ENCODE measurements at places on chromosomes 3 and 15. TPM values are rescaled to one million over a fixed set of nuclear protein-coding genes. Genes with fewer than 3 reads are reported as not detected.
A peak's percentile ranks its signal among the peaks of the same experiment; 100 is the strongest.

- H3K4me1 ChIP-seq = peaks cover 24% of the 10 kb centered on the region
- H3K36me3 ChIP-seq = no peaks in the 10 kb centered on the region
- peaks cover 19% of the 10 kb centered on the region for H3K27me3 ChIP-seq
- H3K4me3 ChIP-seq = no peak overlapping the region
- no peak for DNase-seq
These were observed 117.9 kb downstream of the MEGF11 start for GRCh38 chr15:66135664-66136063.

- no peak overlapping the region for H3K4me3 ChIP-seq
- no peaks in the 10 kb centered on the region for H3K36me3 ChIP-seq
- H3K27ac ChIP-seq = no peak overlapping the region
These were observed 240.8 kb upstream of the KCNMB2 start for GRCh38 chr3:178295292-178295912.

DNA sequence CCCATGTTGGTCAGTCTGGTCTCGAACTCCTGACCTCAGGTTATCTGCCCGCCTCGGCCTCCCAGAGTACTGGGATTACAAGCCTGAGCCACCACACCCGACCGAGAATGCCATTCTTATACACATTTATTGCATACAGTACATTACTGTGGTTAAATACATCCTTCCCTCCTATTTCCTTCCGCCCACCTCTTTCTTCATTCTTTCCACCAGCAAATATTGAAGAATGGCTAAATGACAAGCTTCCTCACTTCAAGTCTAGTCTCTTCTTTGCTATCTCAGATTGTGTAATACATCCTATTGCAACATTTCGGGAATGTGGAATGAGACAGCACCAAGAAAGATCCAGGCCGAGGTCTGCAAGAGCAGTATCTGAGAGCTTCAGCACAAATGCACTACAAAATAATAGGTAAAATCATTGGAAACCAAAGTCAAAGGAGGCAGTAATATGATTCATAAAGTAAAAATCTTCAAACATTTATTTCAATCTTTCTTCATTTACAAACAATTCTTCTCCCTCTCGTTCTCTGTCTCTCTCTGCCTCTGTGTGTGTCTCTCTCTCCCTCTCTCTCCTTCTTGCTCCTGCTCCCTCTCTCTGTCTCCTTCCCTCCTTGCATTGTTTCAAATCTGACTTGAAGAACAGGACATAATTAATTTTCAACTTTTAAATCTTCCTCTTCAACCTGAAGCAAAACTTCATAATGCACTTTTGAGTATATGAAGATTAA is 94.7 kb upstream of the TGFBR2 start:
- H3K36me3 ChIP-seq = no peaks in the 10 kb centered on the region
- no peak overlapping the region for H3K27ac ChIP-seq
- H3K4me3 ChIP-seq = no peak overlapping the region
- DNase-seq = no peak

DNA sequence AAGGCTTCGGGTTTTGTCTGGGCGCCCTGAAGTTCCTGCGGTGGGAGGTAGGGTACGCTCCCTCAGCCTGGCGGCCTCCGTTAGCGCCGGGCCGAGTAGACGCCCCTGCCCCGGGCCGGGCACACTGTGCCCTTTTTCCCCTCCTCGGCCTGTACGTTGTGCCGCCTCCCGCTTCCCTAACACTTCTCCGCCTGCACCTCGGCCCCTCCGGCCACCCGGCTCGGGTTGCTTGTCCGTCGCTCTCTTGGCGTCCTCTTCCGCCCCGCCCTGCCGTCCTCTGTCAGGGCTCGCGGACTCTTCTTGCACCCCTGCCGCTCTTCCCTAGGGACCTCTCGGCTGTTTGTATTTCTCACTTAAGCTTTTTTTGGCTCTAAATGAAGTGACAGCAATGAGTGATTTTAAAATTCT is 384 bp downstream of the KNL1 start:
- H3K4me3 ChIP-seq = peak overlapping the region; percentile 97
- peak overlapping the region; percentile 99 for H3K27ac ChIP-seq

DNA sequence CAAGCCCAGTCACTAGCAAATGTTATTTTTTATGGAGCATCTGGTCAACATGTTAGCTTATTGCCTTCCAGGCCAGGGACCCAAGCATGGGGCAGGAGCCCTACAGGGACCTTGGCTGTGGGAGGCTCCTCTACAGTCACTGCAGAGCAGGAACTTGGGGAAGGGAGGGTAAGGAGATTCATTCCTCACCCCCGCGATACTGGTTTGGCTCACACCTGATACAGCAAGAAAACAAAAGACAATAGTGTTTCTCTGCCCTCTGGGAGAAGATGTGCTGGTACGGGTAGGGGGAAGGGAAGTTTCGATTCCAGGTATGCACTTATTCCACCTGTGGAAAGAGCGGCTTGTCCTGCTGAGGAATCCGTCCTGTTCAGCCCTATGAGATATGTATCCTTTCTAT is 77.6 kb downstream of the SLC12A8 start:
- no peak overlapping the region for H3K4me3 ChIP-seq
- H3K4me1 ChIP-seq = peaks cover 11% of the 10 kb centered on the region

- H3K27me3 ChIP-seq = no peaks in the 10 kb centered on the region
- no peaks in the 10 kb centered on the region for H3K36me3 ChIP-seq
- DNase-seq = no peak
- no peak overlapping the region for H3K4me3 ChIP-seq
- H3K4me1 ChIP-seq = no peaks in the 10 kb centered on the region
These were observed 220.0 kb downstream of the ZMAT3 start for GRCh38 chr3:178851564-178851963.

GRCh38 chr3:111210003-111210711 is 138.5 kb downstream of the NECTIN3 start:
- no peak overlapping the region for H3K4me3 ChIP-seq
- no peak for DNase-seq
- no peak overlapping the region for H3K27ac ChIP-seq
- H3K4me1 ChIP-seq = no peaks in the 10 kb centered on the region

GRCh38 chr3:148309390-148310035 is 388.2 kb upstream of the AGTR1 start:
- no peaks in the 10 kb centered on the region for H3K36me3 ChIP-seq
- H3K27me3 ChIP-seq = no peaks in the 10 kb centered on the region
- no peaks in the 10 kb centered on the region for H3K4me1 ChIP-seq
- H3K4me3 ChIP-seq = no peak overlapping the region
- no peak overlapping the region for H3K27ac ChIP-seq

DNA sequence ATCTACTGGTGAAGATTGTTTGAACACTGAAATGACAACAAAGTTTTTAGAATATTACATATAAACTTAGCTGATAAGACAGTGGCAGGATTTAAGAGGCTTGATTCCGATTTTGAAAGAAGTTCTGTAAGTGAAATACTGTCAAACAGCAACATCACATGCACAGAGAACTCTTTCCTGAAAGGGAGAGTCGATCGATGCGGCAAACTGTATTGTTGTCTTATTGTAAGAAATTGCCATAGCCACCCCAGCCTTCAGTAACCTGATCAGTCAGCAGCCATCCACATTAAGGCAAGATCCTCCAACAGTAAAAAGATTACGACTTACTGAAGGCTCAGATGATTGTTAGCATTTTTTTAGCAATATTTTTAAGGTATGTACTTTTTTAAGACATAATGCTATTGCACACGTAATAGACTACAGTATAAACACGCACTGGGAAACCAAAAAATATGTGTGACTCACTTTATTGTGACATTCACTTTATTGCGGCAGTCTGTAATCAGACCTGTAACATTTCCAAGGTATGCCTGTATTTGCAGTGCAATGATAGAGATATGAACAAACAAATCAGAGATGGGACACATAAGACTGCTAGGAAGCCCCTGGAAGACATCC is 225.6 kb upstream of the UBE2E1 start:
- DNase-seq = no peak
- H3K36me3 ChIP-seq = peaks cover 4% of the 10 kb centered on the region
- H3K27me3 ChIP-seq = no peaks in the 10 kb centered on the region
- no peaks in the 10 kb centered on the region for H3K4me1 ChIP-seq
- H3K4me3 ChIP-seq = no peak overlapping the region

DNA sequence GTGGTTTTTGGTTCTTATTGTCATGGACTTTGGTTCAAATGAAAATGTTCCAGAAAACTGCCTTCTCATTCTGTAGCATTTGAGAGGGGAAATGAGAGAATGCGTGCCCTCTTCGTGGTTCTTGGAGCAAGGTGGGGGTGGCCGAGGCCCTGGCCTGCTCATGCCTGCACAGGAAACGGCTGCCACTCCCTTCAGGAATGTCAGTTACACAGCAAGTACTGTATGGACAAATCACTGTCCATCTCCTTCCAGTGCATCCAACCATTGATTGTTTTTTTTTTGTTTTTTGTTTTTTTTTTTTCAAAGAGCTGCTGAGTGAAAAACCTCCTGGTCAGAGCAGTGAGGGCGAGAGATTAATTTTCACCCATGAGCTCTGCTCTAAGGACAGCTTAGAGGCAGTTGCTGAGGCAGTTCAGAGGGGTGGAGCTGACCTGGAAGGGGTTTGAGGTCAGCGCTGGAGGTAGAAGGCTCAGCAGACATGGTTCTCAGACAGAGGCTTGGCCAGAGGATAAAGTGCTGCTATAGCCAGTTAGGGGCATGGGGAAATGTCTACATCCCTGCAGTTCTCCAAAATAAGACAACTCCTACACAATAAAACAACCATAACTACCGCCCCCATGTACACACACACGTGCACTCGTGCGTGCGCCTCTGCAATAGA is 20.2 kb upstream of the KIF23 start:
- peaks cover 27% of the 10 kb centered on the region for H3K4me1 ChIP-seq
- peak overlapping the region; percentile 27 for H3K4me3 ChIP-seq
- DNase-seq = no peak

DNA sequence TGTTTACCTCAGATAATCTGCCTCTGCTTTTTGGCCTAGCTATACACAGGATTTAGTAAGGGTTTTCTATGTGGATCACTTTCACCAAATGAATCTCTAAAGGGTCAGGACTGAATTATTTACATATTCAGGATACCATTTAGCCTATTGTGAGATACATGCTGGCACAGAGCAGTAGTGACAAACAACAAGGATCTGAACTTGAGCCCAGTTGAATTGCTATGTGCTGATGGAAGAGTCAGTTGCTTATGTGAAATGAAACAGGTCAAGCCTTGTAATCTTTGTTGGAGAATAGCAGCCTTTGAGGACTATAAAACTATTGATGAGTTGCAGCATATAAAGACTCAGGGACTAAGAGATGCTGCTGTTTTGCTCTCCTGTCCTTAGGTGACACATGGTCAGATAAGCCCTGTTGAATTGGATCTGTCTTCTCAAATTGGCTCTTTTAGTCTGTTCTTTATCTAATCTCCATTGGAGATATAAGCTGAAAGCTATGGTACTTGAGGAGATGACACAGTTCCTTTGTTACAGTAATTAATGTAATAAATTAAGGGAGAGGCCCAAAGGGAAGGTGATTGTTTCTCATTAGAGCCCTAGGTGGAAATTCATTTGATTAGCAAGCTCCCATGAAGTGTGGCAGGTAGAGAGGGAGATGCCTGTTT is 30.4 kb downstream of the ZNF609 start:
- no peak overlapping the region for H3K4me3 ChIP-seq
- DNase-seq = no peak

- no peak overlapping the region for H3K27ac ChIP-seq
- DNase-seq = no peak
- H3K4me1 ChIP-seq = no peaks in the 10 kb centered on the region
- H3K36me3 ChIP-seq = no peaks in the 10 kb centered on the region
- no peak overlapping the region for H3K4me3 ChIP-seq
- H3K27me3 ChIP-seq = no peaks in the 10 kb centered on the region
These were observed 20.5 kb downstream of the SLC9C1 start for GRCh38 chr3:112273536-112273935.

- H3K27ac ChIP-seq = peak overlapping the region; percentile 76
- no peaks in the 10 kb centered on the region for H3K27me3 ChIP-seq
- peaks cover 11% of the 10 kb centered on the region for H3K4me1 ChIP-seq
- peak overlapping the region; percentile 90 for H3K4me3 ChIP-seq
- DNase-seq = no peak
These were observed 19.1 kb downstream of the SLC12A6 start for GRCh38 chr15:34318277-34319079.

- H3K4me1 ChIP-seq = no peaks in the 10 kb centered on the region
- H3K27ac ChIP-seq = no peak overlapping the region
- no peak overlapping the region for H3K4me3 ChIP-seq
- no peaks in the 10 kb centered on the region for H3K36me3 ChIP-seq
- no peak for DNase-seq
- no peaks in the 10 kb centered on the region for H3K27me3 ChIP-seq
These were observed 158.7 kb downstream of the GBE1 start for GRCh38 chr3:81602781-81603180.

GRCh38 chr15:28219116-28219515 is 102.9 kb downstream of the HERC2 start:
- DNase-seq = no peak
- no peaks in the 10 kb centered on the region for H3K36me3 ChIP-seq
- H3K4me1 ChIP-seq = no peaks in the 10 kb centered on the region
- H3K27ac ChIP-seq = no peak overlapping the region
- no peaks in the 10 kb centered on the region for H3K27me3 ChIP-seq

GRCh38 chr15:63276342-63277037 is 915 bp upstream of the APH1B start:
- peak overlapping the region; percentile 80 for H3K27ac ChIP-seq
- H3K36me3 ChIP-seq = peaks cover 4% of the 10 kb centered on the region
- peak overlapping the region; percentile 96 for H3K4me3 ChIP-seq
- H3K4me1 ChIP-seq = peaks cover 14% of the 10 kb centered on the region

GRCh38 chr3:12948371-12948770 is 107.0 kb upstream of the RPL32 start:
- H3K4me3 ChIP-seq = no peak overlapping the region
- no peak for DNase-seq
- H3K4me1 ChIP-seq = peaks cover 38% of the 10 kb centered on the region
- no peaks in the 10 kb centered on the region for H3K27me3 ChIP-seq
- H3K27ac ChIP-seq = no peak overlapping the region

- H3K4me3 ChIP-seq = no peak overlapping the region
- H3K4me1 ChIP-seq = peaks cover 7% of the 10 kb centered on the region
- DNase-seq = no peak
- no peak overlapping the region for H3K27ac ChIP-seq
These were observed 198.6 kb upstream of the SLC2A2 start for GRCh38 chr3:171225165-171225564.

GRCh38 chr3:183514021-183514420 is 41.5 kb downstream of the KLHL6 start:
- H3K27me3 ChIP-seq = peaks cover 11% of the 10 kb centered on the region

- no peaks in the 10 kb centered on the region for H3K36me3 ChIP-seq
- DNase-seq = no peak
- no peaks in the 10 kb centered on the region for H3K4me1 ChIP-seq
- H3K27ac ChIP-seq = no peak overlapping the region
- no peaks in the 10 kb centered on the region for H3K27me3 ChIP-seq
- no peak overlapping the region for H3K4me3 ChIP-seq
These were observed 307.5 kb downstream of the EDEM1 start for GRCh38 chr3:5494905-5495519.

GRCh38 chr15:96992817-96993216 is 662.3 kb downstream of the NR2F2 start:
- H3K4me1 ChIP-seq = no peaks in the 10 kb centered on the region
- no peak for DNase-seq

PIGZ gene
- total RNA-seq = 1.6 TPM

EBLN2 gene
- total RNA-seq = 6.3 TPM

CELSR3 gene
- 9.8 TPM for total RNA-seq

HYAL3 gene
- total RNA-seq = 2.9 TPM

POPDC2 gene
- total RNA-seq = 1.4 TPM

RTP3 gene
- total RNA-seq = not detected

SLC51A gene
- total RNA-seq = 3.7 TPM

FOXL2NB gene
- 0.29 TPM for total RNA-seq

FBXL22 gene
- total RNA-seq = 1.1 TPM

LMAN1L gene
- not detected for total RNA-seq

NANOGP8 gene
- not detected for total RNA-seq

Data from type B pancreatic cell (in vitro differentiated cells).